ENCODE measurements at places on chromosomes 6 and 20.

DNA sequence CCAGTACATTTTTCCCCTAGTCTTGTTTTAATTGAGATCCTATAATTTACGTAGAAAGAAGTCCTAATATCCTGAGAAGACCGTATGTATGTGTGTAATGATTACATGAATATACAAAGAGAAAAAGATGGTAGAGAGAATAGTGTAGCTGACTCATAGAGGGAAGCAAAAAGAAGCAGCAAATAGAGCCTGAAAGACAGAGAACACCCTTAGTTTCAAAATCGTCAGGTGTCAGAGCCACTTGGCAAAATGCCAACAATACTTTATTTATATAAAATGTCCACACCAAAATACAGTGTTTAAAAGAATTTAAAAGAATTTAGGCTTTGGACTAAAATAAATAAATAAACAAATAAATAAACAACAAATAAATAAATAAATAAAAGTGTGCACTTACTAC lies 1414.1 kb upstream of the EYS start:
- no peak for DNase-seq

- no peak for DNase-seq
Measured at GRCh38 chr6:10690651-10691445, 3.6 kb downstream of the C6orf52 start.

- no peak for DNase-seq
Measured at GRCh38 chr20:53767206-53767930, 173.7 kb upstream of the ZNF217 start.

DNA sequence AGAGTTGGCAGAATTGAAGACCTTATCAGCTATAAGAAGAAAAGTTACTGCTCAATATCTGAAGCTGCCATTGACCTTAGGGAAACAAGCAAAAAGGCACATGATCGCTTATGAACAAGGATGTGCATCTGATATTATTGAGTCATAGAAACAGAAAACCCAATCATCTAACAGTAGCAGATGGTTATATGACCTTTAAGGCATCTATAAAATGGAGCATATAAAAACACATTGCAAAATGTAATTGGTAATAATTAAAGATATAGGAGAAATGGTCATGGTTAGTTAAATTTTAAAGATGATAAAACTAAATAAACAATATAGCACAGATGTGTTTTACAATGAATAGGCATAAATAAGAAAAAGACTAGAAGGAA lies 260.1 kb upstream of the TAB2 start:
- DNase-seq = no peak

- no peak for DNase-seq
Measured at GRCh38 chr6:89605861-89606260, 32.7 kb downstream of the LYRM2 start.

DNA sequence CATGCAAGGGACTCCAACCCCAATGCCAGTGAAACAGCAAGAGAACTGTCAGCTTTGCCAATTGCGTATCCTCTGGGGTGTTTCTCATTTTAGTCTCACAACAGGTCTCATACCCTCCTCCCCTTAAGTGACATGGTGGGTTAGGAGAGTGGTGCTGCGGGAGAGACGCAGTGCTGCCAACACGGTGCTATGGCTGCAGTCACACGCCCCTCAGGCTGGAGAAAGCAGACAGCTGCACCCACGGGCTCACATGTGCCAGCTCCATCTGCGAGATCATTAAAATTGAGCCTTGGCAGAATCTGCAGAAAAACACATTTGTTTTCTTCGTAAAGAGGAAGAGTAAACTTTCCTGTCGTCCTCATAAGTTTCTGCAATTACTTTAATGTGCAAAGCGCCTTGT lies 114.7 kb downstream of the ANKRD60 start:
- DNase-seq = no peak

DNA sequence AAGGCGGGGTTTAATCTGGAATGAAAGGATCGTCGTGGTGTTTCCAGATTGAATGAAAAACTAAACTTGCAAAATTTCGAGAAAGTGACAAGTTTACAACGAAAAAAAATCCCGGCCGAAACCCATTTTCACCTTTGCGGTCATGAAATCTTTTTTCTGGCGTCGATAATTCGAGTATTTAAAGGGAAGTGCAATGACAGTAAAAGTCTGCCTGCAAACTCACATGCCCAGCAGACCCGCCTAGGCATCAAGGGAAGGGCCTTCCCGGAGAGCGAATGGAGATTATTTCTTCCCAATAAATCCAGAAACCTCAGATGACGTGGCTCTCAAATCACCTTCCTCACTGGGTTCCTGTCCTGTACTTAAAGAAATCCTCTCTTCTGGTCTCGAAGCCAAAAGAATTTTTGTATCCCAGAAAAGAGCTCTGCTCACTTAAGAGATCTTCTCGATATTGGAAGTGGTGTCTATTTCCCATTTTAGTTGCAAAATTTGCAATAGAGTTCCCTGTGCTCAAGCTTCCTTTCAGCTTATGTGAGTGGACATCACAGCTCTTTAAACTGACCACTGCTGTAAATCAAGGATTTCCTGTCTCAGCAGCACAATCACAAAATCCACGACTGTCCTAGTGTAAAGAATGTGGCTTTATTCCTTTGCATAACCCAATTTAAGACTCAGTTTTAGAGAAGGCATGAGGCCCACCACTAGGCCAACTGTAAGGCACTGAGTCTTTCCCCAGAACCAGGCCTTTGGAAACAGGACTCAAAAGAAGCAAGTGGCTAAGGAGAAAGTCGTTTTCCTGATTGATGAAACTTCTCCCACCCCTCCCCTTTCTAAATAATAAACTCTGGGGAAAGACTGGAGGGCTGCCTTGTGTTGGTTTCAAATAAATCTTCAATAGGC lies 3.9 kb downstream of the OLIG3 start:
- DNase-seq = no peak

DNA sequence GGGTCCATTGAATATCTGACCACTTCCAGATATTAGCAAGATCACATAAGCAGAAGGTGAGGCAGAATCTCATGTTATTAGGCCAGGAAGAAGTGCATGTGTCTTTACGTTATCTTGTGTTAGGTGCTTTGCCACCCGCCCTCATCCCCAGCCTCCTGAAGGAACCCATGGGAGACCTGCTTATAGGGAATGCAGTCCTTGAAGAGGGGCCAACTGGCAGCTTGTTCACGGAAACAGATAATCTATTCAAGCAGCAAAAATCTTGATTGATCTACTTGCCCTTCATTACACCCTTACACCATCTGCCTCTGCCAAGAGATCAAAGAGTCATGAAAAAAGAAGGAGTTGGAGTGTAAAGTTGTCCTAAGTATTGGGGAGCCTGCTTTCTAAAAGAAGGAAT lies 576.4 kb downstream of the HTR1B start:
- no peak for DNase-seq

DNA sequence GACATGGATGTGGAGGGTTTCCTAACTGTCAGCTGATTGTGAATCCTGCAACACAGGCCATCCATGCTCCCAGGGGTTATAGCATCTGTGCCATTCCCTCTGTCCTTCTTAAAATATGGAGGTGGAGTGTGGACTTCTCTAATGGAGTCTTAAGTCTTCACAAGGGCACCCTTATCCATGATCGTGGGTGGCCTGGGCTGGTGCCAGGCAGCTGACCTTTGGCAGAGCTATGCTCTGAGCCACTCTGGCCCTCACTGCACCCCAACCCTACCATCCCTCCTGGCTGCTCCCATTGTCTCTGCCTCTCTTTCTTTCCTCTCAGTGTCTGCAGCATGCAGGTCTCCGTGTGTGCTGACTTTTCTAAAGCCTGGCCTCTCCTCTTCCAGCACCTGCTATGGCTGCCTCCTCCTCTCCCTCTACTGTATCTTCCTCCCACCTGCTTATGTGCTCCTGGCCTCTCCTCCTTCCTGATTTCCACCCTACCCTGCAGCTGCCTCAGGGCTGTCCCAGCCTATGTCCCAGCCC lies 11.2 kb upstream of the PCMTD2 start:
- DNase-seq = no peak

DNA sequence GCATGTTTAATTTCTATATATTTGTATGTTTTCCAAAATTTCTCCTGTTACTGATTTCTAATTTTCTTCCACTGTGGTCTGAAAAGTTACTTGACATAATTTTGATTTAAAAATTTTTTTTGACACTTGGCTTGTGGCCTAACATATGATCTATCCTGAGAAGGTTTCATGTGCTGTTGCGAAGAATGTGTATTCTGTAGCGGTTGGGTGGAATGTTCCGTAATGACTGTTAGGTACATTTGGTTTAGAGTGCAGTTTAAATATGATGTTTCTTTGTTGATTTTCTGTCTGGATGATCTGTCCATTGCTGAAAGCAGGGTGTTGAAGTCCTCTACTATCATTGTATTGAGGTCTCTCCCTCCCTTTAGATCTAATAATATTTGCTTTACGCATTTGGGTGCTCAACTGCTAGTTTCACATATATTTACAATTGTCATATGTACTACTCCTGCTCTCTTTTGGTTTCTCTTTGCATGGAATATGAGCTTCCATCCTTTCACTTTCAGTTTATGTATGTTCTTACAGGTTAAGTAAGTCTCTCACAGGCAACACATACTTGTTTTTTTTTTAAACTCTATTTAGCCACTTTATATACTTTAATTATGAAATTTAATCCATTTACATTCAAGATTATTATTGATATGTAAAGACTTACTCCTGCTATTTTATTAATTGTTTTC lies 19.5 kb upstream of the EDN1 start:
- DNase-seq = no peak

- DNase-seq = no peak
Measured at GRCh38 chr6:16741112-16742016, 19.9 kb downstream of the ATXN1 start.

GRCh38 chr6:122788208-122788607 lies 850 bp upstream of the SMPDL3A start:
- DNase-seq = no peak

DNA sequence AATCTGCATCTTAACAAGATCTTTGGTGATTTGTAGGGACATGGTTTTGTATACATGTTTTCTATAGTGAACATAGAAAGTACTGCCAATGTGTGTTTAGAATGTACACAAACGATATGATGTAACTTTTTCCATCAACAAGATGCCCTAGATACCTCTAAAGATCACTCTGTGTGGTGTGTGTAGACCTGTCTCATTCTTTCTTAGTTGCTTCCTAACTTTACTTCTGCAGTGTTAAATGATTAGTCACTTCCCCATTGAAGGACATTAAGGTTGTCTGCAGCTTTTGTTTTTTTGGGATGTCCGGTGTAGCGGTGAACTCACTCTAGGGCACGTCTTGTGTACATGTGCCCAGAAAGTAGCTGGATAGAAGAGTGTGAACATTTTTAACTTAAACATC lies 35.9 kb downstream of the CDYL start:
- no peak for DNase-seq

GRCh38 chr20:10922941-10923340 lies 249.1 kb upstream of the JAG1 start:
- no peak for DNase-seq

GRCh38 chr6:26196846-26197635 lies 109.8 kb downstream of the HFE start:
- no peak for DNase-seq

- no peak for DNase-seq
Measured at GRCh38 chr6:129491436-129491835, 218.5 kb downstream of the ARHGAP18 start.

GRCh38 chr6:128606611-128607010 lies 86.2 kb upstream of the PTPRK start:
- DNase-seq = no peak

DNA sequence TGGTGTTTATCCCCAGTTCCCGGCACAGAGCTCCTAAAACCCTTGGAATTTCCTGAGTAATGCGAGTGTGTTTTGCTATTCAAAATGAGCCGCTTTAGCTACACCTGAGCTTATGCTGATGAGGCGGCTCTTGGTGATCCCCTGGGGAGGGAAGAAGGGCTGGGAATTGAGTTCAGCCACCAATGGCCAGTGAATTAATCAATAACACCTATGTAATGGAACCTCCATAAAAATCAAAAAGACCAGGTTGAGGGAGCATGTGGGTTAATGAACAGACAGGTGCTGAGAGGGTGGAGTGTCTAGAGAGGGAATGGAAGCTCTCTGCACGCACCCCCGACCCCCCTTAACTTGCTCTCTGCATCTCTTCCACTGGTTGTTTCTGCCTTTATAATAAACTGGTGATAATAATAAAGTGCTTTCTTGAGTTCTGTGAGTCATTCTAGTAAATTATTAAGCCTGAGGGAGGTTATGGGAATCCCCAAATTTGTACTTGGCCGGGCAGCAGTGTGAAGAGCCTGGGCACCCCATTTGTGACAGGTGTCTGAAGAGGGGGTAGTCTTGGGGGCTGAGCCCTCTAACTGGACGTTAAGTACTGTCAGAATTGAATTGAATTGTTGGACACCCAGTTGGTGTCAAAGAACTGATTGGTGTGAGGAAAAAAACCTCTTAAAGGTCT lies 24.6 kb upstream of the SERPINB1 start:
- DNase-seq = no peak

- no peak for DNase-seq
Measured at GRCh38 chr6:125828476-125829039, 37.8 kb downstream of the NCOA7 start.
